ENCODE measurements at places on chromosomes 2 and 18. TPM values are rescaled to one million over a fixed set of nuclear protein-coding genes. Genes with fewer than 3 reads are reported as not detected.

The CCDC121 gene
- 1.0 TPM for total RNA-seq

The TUBA4B gene
- total RNA-seq: not detected

The COBLL1 gene
- 16.5 TPM for total RNA-seq

The ITGB6 gene
- total RNA-seq: 58.8 TPM

The C1GALT1C1L gene
- total RNA-seq: not detected
